NT2/D1 (cell line): ENCODE measurements at places on chromosomes 2 and 18.

GRCh38 chr18:23574611-23575308, 11.5 kb downstream of the NPC1 start:
- no peak for DNase-seq

GRCh38 chr2:11762799-11763461, 16.5 kb downstream of the LPIN1 start:
- no peak for DNase-seq

DNA sequence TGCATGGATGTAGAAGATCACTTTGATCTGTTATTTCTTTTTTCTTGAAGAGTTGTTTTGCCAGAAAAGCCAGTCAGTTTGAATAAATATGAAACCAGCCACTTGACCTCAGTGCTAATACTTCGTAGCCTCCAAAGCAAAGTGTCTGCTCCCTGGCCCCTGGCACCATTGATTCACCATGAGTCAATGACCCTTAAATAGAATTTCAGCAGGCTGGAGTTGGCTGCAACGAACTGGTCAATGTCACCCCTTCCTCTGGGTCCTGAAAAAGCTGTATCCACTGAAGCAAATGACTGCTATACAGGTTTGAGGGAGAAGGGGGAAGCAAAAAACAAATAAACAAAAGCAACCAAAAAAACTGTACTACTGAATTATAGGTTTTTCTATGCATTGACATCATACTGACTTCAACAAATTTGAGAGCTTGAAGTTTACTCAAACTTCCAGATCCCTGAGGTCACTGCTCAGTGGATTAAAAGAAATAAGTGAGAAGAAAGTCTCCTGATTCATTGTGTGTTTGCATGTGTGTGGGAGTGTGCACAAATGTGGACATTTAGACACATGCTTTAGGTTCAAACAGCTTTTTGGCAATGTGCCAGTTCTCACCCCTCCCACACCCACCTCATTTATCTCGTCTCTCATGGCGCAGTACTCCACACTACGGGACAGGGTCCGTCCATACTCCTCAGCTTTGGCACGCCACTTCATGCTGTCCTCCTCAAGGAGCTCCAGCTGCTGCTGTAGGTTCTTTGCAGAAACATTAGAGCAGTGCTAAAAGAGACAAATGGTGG, 58.1 kb upstream of the TTN start:
- DNase-seq: no peak

GRCh38 chr2:95264624-95265023, 9.6 kb upstream of the PROM2 start:
- no peak for DNase-seq

DNA sequence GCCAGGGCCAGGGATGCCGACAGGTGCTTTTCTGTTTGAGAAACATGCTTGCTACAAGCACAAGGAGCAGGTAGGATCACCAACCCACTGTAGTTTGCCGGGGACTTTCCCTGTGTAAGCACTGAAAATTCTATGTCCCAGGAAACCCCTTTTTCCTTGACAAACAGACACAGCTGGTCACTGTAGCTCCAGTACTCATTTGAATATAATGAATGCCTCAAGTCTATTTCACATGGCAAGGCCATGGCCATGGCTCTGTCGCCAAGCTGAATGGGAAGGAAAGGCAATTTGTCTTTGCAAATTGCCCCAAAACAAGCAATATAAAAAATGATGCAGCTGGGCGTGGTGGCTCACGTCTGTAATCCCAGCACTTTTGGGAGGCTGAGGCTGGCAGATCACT, 49.6 kb upstream of the IGFBP2 start:
- DNase-seq: no peak

- DNase-seq: no peak
Measured at GRCh38 chr2:139293992-139294548, 513.9 kb upstream of the NXPH2 start.

DNA sequence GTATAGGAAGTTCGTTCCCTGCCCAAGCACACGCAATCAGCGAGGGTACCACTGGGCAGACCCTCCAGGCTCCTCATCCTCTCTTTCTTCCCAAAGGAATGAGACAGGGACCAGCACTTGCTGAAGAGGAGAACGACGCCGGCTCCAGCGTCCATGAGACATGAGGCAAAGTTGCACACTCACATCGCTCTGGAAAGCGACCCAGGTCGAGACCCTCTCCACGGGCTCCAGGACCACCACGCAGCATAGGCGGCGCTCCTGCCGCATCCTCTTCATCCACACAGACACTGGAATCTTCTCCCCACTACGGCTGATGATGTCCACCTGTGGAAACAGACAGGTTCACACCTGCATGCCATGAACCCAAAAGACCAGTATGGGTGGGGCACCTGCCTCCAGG, 10.8 kb downstream of the PASK start:
- no peak for DNase-seq

- no peak for DNase-seq
Measured at GRCh38 chr2:229852565-229852964, 69.2 kb downstream of the TRIP12 start.

DNA sequence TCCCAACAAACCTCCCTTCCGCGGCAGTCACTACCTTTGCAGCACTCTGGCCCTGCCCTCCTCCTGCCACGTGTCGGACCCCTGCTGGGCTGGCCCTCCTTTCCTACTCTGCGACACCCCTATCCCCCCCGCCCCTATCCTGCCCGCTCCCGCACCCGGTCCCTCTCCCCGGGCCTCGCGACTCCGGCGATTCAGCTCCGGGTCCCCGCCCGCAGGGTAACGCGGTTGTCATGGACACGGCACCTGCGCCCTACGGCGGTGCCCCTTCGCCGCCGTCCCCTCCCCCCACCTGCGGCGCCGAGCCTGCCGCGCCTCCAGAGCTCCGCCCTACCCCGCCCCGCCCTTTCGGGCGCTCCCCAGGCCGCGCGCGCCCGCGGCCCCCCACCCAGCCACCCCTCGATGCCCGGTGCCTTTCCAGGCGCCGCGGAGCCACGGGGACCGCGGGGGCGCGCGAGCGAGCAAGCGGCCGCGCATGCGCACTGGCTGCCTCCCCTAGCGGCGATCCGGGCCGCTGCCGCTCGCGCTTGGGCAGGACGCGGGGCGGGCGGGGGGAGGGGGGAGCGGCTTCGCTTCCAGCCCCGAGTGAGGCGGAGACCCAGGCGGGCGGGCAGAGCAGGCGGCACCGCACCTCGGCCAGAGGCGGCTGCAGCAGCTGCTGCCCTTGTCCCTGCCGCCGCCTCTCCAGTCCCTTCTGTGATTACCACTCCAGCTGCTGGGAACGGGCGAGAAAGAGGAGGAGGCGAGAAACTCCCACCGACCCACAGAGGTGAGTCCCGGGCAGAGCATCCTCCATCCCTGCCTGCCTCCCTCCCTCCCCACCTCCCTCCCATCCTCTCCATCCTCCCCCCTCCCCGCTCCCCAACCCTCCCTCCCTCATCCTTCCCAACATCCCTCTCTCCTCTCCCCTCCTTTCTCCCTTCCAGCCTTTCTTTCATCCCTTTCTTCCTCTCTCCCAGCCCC, at the start of gene CTNNA2:
TSS of gene CTNNA2 (plus strand) at position 610 of the 960 bp plus-strand sequence.
- peak; percentile 83 for DNase-seq

- DNase-seq: no peak
Measured at GRCh38 chr18:36527740-36528455, 230.4 kb downstream of the FHOD3 start.

DNA sequence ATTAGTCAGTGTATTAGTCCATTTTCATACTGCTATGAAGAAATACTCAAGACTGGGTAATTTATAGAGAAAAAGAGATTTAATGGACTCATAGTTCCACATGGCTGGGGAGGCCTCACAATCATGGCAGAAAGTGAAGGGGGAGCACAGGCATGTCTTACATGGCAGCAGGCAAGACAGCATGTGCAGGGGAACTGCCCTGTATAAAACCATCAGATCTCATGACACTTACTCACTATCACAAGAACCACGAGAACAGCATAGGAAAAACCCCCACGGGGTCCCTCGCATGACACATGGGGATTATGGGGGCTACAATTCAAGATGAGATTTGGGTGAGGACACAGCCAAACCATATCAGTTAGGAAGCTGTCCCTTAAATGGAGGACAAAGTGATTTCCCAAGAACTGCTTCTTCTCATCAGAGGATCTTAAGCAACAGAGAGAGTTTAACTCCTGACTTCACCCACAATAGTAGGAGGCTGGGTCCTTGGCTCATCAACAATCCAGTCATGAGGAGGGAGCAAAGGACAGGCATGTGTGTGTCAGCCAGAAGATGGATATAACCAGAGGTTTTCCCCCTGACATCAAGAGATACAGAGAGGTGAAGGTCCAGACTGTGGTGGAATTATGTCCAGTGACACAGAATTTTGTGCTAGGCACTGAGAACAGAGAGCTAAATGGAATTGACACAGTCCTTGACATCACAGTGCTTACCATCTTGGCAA, 203.8 kb upstream of the SH3BP4 start:
- DNase-seq: no peak

GRCh38 chr2:239393388-239393940, 7.4 kb downstream of the HDAC4 start:
- DNase-seq: no peak

DNA sequence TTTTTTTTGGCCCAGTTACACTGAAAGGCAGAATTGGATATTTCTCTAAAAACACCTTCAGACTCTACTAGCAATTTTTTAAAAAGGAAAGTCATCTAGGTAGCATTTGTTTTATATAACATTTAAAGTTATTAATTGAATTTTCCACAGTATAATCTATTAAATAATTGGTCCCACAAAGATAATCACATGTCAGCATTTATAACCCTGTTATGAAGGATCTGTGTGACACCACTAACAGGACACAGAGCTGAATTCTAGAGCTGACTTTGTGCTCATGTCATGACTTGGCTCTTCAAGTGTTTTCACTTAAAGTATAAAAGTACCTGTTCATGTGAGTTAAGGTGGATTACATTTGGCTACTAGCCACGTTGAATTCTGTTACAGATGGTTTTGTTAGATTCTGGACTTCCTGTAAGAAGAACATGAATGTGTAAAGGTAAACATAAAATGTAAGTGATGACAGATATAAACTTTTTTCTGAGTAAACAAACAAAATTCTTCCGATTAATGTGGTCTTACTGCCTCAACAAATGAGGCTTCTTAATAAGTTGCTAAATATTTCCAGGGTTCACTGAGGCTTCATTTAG, 69.1 kb upstream of the PROKR1 start:
- DNase-seq: no peak

DNA sequence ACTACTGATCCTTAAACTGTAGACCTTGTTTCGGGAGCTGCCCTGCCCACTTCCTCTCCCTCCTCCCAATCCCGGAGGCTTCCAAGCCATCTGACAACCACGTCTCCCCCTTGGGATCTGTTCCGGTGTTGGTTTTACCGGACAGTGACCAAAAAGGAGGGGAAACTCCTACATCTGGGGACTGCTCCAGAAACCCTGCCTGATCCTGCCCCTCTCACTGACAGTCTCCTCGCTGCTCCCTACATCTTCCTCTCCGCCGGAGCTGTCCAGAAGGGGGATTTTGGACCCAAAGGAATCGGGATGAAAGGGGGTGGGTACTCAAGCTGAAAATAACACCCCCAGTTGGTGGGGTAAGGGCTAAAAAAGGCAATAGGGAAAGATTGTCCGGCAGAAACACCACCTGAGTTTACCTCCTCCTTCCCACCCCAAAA, 1.5 kb downstream of the INO80D start:
- DNase-seq: peak; percentile 75

DNA sequence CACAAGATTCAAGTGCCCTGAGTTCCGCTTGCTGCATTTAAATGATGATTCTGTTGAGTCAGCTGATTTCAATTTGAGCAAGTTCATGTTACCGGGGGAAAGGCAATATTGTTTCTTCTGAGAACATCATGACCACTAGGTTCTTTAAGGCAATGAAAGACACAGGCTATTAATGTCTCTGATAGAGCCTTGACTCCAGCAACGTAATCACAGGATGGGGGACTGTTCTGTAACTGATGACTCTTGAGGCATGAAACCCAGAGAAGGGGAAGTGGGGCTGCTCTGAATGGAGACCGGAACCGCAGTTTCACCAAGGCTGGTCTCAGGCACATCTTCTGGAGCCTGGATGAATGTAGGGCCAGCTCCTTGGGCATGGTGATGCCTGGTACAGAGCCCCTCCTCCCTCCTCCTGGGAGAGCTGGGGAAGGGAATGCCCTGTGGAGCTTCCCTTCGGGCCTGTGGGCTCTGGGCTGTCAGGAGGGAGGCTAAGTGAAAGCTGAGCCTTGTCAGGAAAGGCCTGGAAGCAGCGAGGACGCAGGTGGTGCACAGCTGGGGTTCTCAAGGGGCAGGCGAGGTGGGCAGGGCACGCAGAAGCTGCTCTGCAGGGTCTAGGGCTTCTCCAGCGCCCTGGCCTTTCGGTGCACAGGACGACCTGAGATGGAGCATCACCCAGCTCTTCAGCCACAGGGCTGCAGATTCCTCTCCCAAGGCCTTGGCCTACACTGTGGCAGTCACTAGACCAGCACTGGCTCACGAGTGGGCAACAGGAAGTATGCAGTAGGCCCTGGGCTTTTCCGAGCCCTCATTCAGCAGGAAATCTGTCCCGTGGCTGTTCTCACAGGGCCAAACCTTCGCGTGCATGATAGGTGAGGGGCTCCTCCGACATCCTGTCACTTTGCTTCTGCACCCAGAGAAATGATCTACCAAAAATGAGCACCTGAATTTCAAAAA, 36.6 kb upstream of the PRLH start:
- no peak for DNase-seq

DNA sequence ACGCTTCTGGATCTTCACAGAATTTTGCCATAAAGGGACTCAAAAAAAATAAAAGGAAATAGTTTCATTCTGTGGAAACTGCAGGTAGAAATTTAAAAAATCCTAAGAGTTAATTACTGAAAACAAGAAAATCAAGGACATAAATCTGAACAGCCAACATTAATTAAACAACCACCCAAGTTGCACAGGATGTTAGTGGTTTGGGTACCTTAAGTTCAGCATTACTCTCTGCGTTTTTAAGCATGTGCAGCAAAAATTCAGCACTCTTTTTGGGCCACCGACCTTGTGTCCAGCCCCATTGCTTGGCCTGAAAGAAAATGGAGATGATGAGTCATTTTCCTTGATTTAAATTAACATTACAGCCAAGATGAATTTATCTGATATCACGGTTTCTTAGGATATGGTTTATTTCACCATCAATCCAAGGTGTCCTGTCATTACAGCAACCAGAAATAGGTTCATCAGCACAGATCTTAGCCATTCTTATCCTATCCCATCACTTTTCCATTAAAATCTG, 3.3 kb upstream of the C18orf32 start:
- DNase-seq: no peak

- DNase-seq: no peak
Measured at GRCh38 chr18:70554854-70555445, 266.1 kb downstream of the SOCS6 start.

DNA sequence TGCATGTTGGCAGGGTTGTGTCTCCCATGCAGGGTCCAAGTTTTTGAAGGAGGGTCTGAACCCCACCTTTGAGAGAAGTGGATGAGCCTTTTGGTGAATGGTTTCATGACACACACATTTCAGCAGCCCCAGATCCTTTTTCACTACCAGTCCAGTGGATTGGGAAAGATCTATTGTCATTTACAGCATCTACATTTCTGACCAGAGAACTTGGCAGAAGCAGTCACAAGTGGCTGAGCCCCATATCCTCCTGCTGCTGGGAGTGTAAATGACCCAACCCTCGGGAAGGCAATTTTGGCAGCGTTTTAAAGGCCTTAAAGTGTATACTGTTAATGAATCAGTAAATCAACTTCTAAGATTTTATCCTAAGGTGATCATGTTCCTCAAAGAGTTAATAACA, 174.1 kb upstream of the RASGRP3 start:
- DNase-seq: no peak
